ENCODE measurements at places on chromosomes 1 and 21.

DNA sequence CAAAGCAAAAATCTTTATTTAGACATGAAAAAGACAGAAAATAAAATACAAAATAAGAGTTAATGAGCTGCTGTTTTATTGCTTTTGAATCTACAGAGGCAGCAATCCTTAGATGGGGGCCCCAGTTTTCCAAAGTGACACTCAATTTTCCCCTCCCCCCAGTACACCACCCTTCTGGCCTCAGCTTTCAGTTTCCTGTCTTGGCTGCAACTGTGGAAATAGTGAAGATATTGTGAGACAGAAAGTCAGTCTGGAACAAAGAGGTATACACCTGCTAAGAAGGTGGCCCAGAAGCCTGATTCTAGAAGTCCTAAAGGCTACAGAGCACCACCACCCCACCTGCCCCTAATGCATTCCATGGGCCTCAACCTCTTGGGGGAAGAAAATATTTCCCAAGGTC is 1.1 kb upstream of the MTMR11 start:
- DNase-seq: no peak

- DNase-seq: no peak
These were observed 26.9 kb downstream of the SORT1 start for GRCh38 chr1:109370712-109371340.

DNA sequence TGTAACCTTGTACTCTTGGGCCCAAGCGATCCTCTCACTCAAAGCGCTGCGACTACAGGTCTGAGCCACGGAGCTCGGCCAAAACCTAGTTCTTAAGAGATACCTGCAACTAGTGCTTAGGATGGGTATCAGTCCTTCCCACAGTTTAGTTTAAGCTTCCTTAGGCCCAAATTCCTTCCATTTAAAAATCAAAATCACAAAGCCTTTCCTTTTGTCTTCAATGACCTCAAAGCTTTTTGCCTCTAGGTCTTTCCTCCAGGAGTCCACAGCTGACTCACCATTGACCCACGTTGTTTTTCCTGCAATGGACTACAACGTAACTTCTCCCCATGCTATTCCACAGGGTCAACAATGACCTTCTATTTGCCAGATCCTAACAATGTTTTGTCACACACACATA is 64.0 kb downstream of the APP start:
- DNase-seq: no peak

- no peak for DNase-seq
These were observed 118.7 kb downstream of the GLIS1 start for GRCh38 chr1:53620061-53620855.

DNA sequence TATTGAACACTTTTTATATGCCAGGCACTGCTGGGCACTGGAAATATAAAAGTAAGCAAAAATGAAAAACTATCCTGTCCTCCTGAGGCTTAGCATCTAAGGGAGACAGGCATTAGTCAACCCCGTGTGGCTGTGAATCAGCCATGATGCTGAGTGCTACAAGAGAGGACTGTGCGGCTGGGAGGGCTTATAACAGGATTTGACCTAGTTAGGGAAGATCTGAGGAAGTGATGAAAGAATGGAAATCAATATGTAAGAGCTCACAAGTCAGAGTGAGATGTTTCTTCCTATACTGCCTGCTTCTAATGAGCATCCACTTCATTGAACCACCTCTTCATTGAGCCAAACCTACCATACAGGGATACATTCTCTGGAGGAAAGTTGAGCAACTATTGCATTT is 15.1 kb downstream of the TRIM45 start:
- no peak for DNase-seq

DNA sequence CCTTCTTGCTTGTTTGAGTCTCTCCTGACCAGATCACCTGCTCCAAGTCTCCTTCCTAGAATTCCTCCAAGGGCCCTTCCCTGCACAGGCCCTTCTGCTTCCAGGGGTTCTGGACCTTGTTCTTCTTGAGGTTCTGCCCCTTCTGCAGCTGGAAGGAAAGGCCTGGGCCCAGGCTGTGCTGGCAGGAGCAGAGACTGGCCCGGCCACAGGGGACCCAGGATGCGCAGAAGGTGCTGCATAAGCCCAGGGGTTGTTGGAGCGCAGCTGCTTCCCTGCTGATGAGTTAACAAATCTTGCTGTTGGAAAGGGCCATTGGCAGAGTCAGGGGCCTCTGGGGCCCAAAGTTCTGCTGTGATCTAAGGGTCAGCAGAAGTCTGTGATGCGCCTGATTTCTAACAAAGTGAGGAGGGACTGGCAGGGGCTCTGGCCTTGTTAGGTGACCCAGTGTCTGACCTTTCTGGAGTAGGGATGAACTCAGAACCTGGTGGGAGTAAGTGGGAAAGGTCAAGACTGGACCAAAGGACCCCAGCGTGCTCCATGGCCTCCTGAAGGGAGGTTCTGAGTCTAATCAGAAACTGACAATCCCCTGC is 509.8 kb downstream of the PTPRU start:
- DNase-seq: no peak

DNA sequence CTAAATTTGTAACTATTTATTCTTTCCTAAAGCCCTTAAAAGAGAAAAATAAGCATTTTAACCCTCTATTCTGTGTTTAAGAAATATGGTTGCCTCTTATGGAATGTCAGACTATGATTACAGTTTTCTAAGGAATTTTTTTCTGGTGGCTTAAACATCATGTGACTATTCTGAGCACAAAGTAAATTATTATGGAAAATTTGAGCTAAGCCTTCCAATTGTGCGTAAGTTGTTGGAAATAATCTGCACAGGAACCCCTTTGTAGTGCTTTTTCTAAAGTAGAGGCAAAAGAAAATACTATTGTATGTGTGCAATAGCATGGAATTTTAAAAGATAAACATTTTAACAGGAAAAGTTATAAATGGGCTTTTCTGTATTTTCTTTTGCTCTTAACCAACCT is 254.8 kb downstream of the PBX1 start:
- DNase-seq: no peak

GRCh38 chr1:218281285-218281684 is 3.8 kb upstream of the RRP15 start:
- no peak for DNase-seq

- DNase-seq: no peak
These were observed 67.1 kb upstream of the IPO9 start for GRCh38 chr1:201761871-201762270.

DNA sequence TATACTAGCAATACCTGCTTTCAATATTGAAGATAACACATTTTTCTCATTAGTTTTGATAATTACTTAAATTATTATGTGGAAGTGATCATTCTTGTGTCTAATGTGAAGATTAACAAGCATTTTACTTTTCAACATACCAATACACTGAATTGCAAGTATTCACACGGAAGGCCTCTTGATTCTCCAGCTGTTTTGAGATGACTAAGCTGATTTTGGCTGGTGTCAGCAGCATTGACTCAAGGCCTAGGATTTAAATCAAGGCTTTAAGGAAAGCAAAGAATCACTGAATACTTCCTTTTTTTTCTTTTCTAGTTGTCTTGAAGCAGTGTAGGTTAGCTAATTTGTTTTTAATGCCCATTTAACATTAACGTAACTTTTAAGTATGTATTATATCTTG is 373.7 kb downstream of the SRGAP2C start:
- DNase-seq: no peak

- no peak for DNase-seq
These were observed 479 bp upstream of the SNX7 start for GRCh38 chr1:98660940-98661543.

DNA sequence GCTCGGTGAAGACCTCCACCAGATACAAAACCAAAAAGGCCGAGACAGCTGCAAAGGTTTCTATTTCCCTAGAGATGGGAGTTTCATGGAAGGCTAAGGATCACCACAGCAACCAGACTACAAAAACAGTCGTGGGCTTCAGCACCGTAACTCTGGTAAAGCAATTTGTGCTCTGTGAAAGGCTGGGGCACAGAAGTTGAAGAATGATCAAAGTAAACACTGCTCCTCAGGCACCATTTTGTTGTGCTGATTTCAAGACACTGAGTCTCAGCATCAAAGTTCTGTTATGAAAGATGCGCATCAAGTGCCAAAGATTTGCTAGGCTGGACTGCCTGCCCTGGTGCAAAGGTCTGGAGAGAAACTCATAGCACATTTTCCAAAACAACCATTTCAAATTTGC is 116.2 kb downstream of the TGFBR3 start:
- no peak for DNase-seq

DNA sequence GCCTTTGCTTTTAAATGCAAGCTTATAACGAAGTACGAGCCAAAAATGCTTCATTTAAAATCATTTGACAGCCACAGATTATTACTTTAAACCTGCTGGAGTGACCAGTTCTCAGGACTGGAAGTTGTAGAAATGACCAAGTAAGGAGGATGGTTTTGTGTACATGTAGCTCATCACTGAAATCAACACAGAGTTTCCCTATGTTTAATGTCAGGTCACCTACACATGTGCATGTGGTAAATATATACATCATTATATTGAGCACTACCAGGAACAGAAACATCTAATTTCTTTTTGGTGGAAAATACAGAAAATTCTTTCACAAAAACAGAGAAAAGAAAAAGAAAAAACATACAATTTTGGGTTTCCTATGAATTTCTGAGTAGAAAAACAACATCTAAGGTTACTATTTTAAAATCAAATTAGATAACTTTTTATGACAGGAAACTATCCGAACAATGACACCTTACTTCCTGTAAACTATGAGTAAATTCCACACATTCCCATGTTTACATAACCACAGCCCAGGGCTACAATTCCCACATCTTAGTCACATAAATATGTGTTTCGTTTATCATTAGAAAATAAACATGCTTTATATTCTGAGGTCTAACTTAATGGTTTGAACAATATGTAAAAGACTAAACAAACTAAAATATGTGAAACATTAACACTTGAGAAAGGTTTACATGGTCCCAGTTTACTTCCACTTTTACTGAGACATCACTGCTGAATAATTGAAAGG is 73.6 kb downstream of the ZNF281 start:
- no peak for DNase-seq

DNA sequence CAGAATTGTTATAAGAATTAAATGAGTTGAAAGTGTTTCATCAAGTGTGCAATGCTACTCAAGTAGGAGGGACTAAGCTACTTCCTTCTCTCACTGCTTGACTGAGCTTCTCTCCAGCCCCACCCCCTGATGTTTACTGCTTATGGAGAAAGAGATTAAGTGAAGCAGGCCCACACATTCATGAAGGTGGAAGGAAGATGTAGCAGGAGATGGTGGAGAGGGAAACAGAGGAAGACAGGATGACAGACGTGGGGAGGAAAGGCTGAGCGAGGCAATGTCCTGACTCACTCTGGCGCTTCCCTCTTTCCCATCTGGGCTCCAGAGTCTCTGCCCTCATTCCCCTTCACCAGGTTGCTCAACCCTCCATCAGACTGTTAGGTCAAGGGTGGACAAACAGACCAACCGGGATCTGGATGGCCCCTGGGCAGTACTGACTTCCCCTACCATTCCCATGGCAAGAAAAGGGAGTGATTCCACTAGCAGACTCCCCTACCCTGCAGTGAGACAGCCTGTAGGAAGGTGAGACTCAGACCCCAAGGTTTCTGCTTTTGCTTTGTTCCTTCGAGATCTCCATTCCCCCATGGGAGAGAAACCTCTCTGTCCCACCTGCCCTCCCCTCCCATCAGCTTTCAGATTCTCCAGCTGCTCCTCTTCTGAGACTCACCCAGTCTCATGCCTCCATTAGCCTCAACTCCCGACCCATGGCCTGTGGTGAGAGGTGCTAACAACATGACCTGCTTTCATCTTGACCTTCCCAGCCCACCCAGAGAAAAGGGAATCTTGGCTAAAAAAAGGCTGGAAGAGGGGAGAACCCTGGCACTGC is 3.1 kb upstream of the ARHGEF2 start:
- peak; percentile 82 for DNase-seq

DNA sequence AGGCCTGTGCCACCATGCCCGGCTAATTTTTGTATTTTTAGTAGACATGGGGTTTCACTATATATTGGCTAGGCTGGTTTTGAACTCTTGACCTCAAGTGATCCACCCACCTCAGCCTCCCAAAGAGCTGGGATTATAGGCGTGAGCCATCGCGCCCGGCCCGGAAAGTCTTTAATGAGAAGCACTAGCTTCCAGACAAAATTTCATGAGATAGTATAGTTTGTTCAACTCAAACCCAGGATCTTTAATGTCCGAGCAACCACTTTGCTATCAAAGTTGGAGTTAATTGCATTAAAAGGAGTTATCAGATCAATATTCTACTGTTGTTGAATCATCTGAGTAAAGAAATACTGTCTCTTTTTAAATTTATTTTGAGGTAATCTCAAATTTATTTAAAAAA is 4.8 kb downstream of the TSNAX start:
- DNase-seq: no peak

DNA sequence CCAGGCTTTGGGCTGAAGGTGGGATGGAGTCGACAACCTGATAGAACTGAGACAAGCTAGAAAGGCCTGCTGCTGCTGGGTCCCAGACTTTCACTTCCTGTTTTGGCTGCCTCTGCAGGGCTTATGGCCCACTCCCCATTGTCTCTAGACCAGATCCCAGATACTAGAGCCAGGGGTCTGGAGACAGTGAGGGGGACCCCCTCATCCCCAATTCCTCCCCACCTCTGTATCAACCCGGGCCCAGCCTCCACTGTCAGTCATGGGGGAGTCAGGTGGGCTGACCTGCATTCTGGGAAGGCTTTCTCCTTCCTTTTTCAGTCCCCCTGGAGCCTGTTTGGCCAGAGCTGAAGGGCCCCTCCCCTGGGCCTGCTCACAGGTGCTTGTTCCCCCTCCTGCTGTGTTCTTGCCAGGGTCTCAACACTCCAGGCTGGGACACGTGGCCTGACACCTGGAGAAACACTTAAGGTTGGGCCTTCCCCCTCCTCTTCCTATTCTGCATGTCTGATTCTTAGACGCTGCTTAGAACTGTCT is 18.0 kb upstream of the ETV3L start:
- no peak for DNase-seq

DNA sequence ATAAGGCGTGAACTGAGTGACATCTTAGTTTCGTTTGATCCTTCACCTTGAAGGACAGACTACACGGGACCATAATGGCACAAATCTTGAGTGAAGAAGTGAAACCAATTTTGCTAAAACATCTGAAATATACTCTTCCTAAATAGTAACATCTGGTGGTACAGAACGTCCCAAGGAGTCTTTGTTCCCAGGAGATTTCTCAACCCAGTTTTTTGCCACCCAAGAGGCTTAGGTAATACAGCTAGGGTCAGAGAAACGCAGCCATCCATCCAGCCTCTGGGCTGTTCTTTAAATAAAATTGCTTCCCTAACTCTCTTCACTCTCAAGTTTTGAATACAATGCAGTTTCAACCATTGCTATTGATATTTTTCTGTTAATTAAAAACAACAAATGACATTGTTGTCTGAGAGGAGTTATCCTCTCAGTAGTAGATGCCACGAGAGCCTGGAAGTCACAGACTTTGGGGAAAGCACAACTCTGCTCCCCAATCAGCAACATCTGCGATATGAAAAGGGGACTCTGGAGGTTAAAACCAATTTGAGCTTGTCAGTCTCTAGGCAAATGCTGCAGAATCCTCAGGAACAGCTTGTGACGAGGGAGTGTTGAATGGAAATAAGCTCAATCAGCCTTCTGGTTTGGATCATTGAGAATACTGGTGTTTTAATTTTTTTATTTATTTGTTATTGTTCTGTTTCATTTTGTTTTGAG is 394.3 kb upstream of the ADGRL2 start:
- DNase-seq: no peak

Data from hematopoietic multipotent progenitor cell treated with erythropoietin and hydrocortisone succinate and interleukin-3 and kit ligand, for 17 days (in vitro differentiated cells).